GM13977 (cell line): ENCODE measurements at places on chromosomes 1 and 21.

- no peak for DNase-seq
Measured at GRCh38 chr1:214857716-214858115, 224.8 kb upstream of the KCNK2 start.

GRCh38 chr1:116226017-116226416 is 114.8 kb downstream of the MAB21L3 start:
- peak; percentile 12 for DNase-seq

GRCh38 chr21:41763996-41764395 is 2.9 kb downstream of the RIPK4 start:
- DNase-seq = peak; percentile 12

DNA sequence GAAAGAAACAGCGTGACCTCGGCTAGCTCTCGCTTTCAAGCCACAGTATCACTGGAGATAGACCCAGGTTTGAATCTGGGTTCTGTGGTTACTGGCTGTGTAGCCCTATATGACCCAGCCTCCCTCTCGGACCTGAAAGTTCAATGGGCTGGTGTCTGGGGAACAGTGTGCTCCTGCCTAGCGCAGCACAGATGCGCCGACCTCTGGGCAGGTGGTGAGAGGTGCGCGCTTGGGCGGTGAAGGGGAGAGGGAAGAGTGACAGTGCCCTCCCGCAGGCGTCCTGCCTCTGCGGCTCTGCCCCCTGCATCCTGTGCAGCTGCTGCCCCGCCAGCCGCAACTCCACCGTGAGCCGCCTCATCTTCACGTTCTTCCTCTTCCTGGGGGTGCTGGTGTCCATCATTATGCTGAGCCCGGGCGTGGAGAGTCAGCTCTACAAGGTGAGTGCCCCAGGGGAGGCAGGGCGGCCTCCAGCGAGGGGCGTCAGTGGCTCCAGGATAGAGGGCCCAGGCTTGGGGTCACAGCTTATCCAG is 10.5 kb downstream of the SERINC2 start:
- DNase-seq = peak; percentile 66

DNA sequence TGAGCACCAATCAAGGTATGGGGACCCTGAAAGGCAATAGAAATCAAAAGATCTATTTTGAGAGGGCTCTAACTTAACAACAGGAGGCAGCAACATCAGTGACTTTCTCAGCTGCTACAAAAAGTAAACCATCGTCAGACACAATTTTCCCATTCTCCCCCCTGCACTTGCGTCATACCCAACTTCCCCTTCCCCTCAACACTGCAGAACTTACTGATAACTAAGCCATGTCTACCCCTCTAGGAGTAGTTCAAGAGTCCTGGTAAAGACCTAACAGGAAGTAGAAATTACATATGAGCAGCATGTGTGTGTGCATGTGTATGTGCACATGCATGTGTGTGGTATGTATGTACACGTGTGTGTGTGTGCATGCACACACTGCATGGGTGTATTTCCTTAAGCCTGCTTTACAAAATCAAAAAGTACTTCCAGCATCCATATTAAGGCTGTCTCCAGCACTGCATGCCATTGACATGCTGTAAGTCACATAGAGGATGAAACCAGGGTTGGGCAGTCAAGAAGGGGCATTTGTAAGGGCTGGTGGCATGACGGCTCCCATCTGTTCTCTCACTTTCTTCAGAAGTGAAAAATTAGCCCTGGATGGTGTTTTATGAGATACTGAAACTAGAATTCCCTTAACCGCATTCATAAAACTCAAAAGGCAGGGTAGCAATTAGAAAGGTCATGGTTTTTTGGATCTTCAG is 460.1 kb upstream of the RUNX1 start:
- no peak for DNase-seq

GRCh38 chr1:23449958-23450357 is 25.4 kb upstream of the TCEA3 start:
- no peak for DNase-seq

DNA sequence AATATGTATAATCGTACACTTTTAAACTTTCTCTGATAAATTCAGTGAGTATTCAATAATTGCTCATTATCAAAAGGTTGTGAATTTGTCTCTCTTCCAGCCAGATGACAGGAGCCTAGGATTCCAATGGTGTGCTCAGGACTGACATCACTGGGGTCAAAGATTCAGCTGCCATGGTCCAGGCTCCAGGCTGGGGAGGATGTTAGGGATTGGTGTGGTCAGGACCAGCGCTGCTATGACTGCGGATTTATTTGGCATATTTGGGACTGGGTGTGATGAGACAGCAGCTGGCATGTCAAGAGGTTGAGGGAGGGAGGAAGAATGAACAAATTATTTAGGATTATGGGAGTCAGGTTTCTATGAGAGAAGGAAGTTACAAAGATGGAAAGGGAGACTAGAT is 48.2 kb upstream of the ABCA4 start:
- no peak for DNase-seq

DNA sequence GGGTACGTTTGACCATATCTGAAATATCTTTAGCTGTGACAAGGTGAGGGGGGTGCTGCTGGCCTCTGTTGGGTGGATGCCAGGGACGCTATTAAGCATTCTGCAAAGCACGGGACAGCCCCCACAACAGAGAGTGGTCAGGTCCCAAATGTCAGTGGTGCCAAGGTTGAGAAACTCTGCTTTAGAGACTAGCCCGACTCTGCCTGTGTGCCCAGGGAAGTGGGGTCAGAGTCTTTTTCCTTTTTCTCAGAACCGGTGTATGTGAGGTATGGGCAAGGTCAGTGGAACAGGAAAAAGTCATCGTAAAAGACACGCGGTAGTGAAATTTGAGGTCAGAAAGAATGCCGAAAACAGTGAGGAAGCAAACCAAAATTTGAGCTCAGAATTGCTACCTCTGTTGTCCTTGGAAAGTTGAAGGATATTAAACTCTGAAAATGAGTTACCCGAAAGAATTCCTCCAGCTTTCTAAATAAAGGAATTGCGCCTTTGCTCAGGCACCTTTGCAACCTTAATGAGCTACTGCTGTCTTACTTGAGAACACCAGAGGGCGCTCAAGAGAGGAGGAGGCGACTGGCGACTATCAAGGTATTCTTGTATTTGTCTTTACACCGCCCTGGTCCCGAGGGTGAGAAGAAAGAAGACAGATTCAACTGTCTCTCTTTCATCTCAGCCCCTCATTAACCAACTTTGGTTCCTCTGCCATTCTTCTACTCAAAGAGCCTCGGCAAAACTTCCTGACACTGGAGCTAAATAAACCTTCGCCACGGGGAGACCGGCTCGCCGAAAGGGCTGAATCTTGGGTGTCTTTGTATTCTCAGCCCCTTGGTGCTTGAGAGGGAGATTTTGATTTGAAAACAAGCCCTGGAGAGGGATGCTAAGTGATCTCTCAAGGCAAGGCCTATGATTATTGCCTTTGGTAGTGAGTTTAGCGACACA is 85.4 kb upstream of the OLIG2 start:
- DNase-seq = peak; percentile 50

DNA sequence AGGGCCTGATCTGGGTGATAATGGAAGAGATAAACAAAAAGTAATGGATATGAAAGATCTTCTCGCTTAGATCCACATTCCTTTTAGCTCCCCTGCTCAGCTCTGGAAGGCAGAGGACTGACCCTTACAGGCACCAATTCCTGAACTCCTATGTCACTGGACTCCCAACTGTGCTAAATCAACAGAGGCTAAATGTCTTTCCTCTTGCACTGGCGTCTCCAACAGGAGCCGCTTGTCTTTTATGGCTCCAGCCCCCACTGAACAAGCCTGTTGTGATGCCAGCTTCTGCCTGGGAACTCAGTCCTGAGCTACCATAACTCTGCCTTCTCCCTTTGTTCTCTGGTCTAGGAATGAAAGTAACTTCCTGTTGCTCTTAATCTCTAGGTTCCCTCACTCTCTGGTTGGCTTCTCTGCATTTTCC is 142.1 kb upstream of the COL11A1 start:
- DNase-seq = no peak

DNA sequence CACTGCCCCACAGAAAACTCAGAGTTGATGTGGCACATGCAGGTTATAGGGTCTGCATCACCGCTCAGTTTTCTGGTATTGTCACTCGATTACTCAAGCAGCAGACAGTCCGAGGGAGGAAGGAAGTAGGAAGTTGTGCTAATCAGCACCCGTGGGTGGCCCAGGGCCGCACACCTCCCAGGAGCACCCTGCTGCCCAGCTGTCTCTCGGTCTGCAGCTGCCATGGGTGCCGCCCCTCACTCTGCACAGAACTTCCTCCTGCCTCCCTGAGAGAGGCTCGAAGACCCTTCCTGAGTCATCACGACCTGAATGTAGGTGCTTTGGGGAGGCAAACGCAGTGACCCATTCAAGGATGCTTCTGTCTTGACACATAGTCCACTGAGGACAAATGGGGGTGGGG is 4.2 kb upstream of the TFF3 start:
- no peak for DNase-seq

DNA sequence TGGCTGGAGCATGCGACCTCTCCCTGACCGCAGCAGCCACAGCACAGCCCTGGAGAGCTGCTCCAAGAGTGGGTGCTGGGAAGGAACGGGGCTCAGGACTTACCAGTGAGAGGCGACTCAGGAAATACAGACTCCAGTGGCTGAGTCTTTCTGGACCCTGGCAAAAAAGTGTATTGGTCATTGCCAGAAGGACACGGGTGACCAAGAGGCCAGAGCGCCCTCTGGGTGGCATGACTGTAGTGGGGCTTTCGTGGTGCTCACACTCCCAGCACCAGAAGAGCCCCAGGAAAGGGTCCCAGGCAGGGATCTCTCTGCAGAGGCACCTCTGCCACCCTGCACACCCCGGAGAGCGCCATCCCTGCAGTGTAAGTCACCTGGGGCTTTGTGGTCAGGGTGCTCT is 8.9 kb upstream of the PRDM16 start:
- no peak for DNase-seq

DNA sequence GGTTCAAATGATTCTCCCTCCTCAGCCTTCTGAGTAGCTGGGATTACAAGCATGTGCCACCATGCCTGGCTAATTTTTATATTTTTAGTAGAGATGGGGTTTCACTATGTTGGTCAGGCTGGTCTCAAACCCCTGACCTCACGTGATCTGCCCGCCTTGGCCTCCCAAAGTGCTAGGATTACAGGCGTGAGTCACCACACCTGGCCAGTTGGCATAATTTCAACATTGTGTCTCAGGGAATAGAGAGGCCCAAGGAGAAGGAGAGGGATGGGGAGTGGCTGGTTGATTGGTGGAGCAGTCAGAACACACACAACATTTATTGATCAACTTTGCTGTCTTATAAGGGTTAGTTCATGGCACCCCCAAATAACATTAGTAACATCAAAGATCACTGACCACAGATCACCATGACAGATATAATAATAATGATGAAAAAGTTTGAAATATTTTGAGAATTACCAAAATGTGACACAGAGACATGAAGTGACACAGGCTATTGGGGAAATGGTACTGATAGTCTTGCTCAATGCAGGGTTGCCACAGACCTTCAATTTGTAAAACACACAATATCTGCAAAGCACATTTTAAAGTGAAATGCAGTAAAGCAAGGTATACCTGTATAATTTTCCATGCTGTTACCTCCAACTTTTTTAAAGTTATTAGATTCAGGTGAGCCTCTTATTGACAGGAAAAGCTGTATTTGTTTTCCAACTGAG is 15.8 kb upstream of the CYB5R1 start:
- no peak for DNase-seq

GRCh38 chr1:61452176-61453035 is 272.5 kb downstream of the TM2D1 start:
- no peak for DNase-seq

DNA sequence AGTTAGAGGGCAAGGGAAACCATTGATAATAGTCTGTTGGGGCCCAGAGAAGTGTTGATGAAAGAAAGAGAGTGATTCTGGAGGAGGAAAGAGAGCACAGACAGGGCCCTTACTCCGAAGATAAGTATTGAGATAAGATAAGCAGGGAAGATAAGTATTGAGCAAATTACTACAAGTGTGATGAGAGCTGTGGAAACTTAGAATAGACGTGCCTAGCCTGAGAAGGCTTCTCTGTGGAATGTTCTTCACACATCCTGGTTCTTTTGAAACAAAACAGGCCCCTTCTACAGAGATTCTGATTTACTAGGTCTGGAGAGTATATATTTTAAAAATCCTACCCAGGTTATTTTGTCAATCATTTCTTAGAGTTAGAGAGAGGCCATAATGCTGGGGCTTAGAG is 26.4 kb downstream of the FNBP1L start:
- DNase-seq = no peak

GRCh38 chr1:225493591-225494246 is 65.9 kb upstream of the LBR start:
- no peak for DNase-seq

DNA sequence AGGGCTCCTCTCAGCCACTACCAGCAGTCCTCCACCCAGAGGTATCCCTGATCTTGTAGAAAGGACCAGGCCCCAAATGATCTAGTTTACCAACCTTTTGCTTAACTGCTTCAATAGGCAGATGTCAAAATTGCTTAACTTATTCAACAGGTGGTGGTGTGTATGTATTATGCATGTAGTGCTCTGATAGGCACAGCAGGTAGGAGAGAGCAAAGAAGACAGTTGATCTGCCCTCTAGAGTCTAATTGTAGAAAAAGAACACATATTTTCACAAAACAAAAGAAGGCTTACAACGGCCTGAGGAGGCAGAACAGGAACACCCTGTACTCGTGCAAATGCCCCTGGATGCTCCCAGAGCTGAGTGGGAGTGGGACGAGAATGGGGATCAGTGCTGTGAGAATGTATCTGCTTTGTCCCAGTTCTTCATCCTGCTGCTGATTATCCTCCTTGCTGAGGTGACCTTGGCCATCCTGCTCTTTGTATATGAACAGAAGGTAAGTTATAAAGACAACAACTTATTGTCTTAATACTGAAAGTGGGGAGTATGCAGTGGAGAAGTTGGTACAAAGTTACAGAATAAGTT is 21.1 kb downstream of the CD53 start:
- DNase-seq = no peak

- DNase-seq = peak; percentile 88
Measured at GRCh38 chr1:109906160-109906838, 4.3 kb upstream of the CSF1 start.

- no peak for DNase-seq
Measured at GRCh38 chr1:115199416-115200132, 110.3 kb upstream of the TSPAN2 start.

GRCh38 chr1:61753998-61754508 is 11.8 kb downstream of the PATJ start:
- DNase-seq = no peak

DNA sequence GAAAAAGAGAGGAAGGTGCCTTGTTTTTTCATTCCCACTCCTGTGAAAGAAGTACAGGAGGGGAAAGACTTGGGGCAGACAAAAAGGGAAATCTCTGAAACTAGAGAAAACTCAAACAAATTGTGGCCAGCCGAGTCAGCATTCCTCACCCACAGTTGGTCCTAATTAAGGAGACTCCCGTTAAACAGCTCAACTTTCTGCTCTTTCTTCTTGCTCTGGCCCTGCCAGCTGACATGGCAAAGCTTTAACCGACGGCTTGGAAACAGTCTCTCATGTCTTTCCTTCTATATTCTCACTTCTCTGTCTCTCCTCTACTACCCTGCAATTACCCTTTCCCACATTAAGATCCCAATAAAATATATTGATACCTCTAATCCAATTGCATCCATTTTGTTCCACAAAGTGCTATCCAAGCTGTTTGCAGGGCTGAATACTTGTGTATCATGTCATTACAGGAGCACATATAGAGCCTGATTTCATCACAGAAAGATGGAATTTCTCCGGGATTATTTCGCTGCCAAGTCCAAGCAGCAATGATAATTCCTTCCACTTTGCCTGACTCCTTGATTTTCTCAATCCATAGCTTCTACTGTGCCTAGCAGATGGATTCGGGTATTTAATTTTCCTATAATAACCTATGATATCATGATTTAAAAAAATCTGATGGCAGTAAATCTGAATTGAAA is 65.4 kb upstream of the IPO9 start:
- no peak for DNase-seq
